HT1080 (cell line): ENCODE measurements at places on chromosomes 1 and 21. TPM values are rescaled to one million over a fixed set of nuclear protein-coding genes. Genes with fewer than 3 reads are reported as not detected.

The SARS1 gene
- total RNA-seq, result 173 and 183 TPM in 2 replicates

The NBPF26 gene
- total RNA-seq, result 14.3 and 15.5 TPM in 2 replicates

The ELAPOR1 gene
- 0.73 and 1.3 TPM in 2 replicates for total RNA-seq

The MTX1 gene
- total RNA-seq, result 50.0 and 54.0 TPM in 2 replicates

The XCL2 gene
- total RNA-seq, result not detected in 2 replicates
